Activated CD4-positive, CD25-positive, alpha-beta regulatory T cell (primary cell): ENCODE measurements at places on chromosomes 12 and 14.

DNA sequence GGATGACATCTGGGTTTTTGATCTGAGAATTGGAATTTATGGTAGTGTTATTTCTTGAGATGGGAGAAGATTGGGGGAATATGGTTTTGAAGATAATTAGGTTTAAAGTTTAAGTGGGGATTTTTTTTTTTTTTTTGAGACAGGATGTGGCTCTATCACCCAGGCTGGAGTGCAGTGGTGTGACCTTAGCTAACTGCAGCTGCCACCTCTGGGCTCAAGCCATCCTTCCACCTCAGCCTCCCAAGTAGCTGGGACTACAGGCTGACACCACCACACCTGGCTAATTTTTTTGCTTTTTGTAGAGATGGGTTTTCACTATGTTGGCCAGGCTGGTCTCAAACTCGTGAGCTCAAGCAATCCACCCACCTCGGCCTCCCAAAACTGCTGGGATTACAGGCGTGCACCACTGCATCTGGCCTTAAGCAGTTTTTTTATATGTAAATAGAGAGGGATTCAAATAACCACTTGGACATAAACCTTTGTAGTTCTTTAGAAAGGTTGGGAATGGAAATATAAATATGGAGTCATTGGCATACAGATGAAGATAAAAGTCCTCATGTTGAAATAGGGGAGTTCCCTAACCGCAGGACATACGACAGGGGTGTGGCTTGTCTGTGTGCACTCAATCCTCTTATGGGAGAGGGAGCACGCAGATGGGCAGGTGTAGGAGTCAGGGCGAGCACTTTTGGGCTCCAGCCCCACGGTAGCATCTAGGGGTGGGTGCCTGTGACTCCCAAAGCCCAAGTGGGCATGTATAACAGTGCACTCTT is 4.7 kb downstream of the LIN52 start:
- DNase-seq = no peak

DNA sequence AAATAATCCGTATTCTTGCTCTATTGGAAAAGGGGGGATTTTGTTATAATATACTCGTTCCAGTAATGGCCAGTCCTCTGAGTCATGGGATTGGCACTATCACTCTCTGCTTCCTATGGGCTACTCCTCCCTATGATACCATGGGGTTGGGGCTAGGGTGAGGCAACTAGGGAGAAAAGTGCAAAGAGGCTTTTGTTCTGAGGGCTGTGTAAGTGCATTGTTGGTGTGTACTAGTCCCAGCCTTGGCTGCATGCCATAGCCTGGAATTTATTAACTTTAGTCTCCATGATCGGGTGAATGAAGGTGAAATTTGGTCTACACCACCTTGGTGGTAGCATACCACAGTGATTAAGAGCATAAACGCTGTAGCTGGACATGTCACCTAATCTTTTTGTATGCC is 247.6 kb downstream of the RPAP3 start:
- no peak for DNase-seq

GRCh38 chr14:21350539-21350938 is 33.3 kb downstream of the SUPT16H start:
- DNase-seq = no peak

- DNase-seq = no peak
Measured at GRCh38 chr12:66620026-66620425, 58.9 kb downstream of the GRIP1 start.

DNA sequence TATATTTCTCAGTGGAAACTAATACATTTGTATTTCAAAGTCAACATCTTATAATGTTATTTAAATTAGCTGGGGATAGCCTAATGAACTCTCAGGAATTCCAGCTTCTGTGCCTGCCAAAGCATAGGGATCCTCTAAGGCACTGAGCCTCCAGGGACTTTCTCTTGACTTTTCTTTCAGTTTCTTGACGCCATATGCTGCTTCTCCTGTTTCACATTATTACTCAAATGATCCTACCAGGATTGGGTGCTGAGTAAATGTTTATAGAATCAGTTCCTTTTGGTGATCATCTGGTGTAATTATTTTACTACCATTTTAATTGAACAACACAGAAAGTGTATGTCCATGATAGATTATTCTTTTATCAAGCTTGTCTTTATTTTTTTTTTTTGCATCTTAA is 7.9 kb downstream of the METTL25 start:
- no peak for DNase-seq

- peak; percentile 10 for DNase-seq
Measured at GRCh38 chr12:14629832-14630710, 62.4 kb upstream of the PLBD1 start.

- no peak for DNase-seq
Measured at GRCh38 chr14:59241121-59241520, 52.7 kb downstream of the DAAM1 start.

GRCh38 chr12:57845478-57846284 is 848 bp downstream of the CTDSP2 start:
- peak; percentile 30 for DNase-seq

GRCh38 chr12:67689385-67689784 is 40.8 kb downstream of the DYRK2 start:
- no peak for DNase-seq

DNA sequence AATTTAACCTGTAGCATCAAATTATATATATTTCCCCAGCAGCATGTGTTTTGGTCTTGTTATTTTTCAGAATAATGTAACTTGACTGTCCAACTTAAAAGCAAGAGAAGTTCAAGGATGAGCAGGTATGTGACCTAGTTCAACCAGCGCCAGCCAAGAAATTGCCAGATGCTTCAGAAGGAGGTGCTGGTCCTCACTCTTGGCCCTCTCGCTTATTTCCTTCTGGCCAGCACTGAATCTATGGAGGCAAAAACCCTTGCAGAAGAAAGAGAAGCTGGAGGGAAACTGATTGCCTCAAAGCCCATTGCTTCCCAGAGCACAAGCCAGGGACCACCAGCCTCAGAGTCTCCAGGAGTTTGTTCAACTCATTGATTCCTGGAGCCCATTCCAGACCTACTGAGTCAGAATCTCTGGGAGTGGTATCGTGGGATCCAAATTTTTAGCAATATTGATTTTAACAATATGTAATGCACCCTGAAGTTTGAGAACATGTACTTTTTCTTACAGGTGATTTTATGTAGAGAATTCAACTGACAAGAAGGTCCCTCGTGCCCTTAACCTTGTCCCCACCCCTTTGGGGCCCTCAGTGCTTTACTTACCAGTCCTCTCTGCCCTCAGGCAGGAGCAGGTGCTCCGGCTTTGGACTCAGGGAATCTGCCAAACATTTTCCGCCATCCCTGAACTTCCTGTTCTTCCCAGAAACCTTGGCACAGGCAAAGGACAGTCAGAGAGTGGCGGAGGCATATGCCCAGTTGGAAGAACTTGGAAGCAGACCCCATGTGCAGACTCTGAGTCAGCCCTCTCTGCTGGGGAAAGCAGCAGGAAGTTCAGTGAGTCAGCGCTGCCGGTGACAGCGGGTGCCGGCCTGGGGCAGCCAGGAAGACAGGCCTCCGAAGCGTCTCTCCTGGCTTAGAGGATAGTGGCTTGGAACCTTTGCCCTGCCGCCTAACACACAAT is 10.4 kb downstream of the BEST3 start:
- no peak for DNase-seq

DNA sequence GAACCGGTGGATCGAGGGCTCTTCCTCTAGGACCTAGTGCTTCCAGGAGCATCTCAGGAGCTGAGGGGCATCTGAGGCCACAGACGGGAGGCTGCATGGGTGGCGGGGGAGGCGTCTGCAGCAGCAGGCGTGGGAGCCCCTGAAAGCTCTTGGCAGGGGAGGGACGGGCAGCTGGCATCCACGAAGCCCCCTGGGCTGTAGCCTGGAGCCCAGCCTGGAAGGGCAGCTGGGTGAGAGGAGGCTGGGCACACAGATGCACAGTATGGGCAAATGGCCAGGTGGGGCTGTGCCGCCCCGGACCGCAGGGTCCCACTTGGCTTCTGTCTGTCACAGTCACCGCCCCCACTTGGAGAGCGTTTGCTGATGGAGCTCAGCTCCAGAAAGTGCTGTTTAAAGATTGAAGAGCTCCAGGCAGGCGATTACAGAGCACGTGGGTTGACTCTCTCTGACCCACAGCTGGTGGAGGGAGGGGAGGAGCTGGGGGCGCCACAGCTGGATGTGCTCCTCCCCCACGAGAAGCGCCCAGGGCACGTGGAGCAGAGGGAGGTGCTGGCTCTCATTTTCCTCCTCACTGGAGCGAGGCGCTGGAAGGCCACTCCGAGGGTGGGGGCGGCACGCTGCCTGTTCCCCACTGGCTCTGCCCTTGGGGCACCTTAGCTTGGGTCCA is 155.0 kb upstream of the C14orf180 start:
- DNase-seq = no peak
